Fibroblast of skin of left quadriceps (primary cell): ENCODE measurements at places on chromosomes 16 and 17.

- DNase-seq = peak; percentile 85
Measured at GRCh38 chr17:30477083-30477773, at the start of gene GOSR1. Gene GOSR1 (plus strand): TSS chr17:30477408. CDS start chr17:30477434, 26 bp downstream.

- DNase-seq = no peak
Measured at GRCh38 chr17:45752246-45752645, 31.9 kb upstream of the CRHR1 start.

GRCh38 chr16:74811911-74812310 is 37.3 kb upstream of the FA2H start:
- DNase-seq = no peak

DNA sequence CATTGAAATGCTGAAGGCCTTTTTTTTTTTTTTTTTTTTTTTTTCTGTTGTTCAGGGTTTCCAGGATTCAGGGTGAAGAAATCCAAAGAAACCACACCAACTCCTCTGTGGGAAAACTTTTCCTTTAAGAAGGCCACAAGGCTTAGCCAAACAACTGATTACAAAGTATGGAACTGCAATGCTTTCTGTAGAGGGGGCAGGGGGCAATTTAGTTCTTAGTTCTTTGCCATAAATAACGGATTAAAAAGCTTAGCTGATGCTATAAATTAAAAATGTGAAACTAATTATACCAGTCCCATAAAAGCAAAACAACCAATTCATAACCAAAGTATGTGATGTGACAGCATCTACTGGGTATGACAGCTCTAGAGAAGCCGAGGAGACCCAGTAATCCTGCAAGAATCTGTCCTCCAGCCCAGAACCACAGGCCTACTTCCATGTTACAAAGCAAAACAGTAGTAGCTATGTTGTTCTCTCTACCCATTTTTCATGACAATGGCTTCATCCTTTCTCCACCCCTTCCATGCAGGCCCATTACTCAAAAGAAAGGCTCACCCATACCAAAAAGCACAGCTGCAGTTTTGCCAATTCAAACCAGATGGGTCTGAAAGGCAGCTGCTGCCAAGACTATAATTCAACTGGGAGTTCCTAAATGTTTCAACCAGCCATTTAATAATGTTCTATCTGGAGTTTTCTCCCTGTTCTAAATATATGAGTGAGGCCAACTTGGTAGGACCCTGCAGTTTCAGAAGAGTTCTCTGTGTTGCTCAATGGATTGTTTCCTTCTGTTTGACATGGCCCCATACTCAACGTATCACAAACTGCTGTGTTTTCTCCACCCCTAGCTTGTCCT is 167.1 kb upstream of the ZFHX3 start:
- peak; percentile 99 for DNase-seq

- no peak for DNase-seq
Measured at GRCh38 chr17:74971842-74972106, 785 bp downstream of the HID1 start.

DNA sequence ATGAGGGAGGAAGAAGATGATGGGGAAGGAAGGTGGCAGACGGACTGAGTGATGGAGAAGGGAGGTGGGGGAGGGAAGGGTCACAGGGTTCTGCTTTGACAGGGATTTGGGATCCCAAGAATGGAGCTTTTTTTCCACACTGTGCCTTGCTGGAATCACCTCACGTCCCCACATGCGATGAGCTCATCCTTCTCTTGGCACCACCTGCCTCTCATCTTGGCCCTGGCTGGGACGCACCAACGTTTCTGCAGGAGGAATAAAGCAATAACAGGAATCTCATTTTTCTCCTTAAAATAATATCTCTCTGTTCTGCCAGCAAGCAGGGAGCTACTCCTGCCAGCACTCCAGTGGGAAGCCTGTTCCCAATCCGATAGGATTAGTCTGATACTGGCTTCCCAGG is 47.8 kb downstream of the MEOX1 start:
- DNase-seq = no peak

GRCh38 chr17:37847811-37848331 is 76.3 kb upstream of the TBC1D3K start:
- no peak for DNase-seq

- no peak for DNase-seq
Measured at GRCh38 chr17:39018267-39019134, 51.3 kb upstream of the FBXO47 start.

DNA sequence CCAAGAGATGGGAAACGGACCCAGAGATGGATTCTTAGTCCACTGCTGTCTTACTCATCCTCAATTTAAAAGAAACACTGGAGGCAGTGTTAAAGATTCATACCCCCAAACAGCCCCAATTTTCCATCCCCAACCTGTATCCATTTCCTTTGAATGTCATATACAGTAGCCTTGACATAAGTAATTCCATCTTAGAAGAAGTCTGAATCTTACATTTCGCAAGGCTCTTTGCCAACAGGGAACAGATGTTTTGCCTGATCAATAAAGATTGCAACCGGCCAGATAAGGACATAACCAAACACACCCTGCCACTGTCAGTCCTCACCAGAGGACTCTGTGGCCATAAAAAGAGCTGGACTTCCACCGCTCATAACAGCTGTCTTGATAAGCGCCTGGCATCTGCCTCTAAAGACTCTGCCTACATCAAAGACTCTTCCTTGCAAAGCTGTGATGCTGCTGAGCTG is 59.0 kb upstream of the MED9 start:
- no peak for DNase-seq

DNA sequence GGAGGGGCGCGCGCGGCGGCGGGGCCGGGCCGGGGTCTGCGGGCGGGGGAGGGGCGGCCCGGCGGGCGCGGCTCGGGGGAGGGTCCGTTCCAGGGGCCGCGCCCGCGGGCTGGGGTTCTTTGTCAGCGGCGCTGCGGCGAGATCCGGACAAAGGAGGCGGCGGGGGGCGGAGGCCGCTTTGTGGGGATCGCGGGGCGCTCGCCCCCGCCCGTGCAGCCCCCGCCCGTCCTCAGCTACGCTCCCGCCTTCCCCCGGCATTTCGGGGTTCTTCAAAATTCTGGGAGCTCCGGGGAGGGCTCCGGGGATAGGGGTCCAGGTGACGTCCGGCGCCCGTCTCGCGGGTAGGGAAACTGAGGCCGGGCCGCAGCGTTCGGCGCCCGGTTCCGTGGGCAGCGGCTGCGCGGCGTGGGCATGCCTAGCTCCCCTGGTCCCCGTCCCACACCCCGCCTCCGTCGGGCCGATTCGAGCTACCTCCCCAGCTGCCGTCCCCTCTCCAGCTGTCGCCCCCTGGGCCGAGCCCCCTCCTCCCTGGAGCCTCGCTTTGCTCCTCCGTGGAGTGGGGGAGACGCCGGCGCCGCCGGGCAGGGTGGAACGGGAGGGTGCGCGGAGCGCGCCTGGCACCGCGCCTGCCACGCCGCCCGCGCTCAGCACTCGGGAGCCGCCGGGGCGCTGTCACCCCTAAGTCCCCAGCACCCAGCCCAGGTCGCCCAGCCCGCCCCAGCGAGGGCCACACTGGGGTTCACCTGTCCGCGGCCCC is 546 bp downstream of the SNN start:
- DNase-seq = no peak

DNA sequence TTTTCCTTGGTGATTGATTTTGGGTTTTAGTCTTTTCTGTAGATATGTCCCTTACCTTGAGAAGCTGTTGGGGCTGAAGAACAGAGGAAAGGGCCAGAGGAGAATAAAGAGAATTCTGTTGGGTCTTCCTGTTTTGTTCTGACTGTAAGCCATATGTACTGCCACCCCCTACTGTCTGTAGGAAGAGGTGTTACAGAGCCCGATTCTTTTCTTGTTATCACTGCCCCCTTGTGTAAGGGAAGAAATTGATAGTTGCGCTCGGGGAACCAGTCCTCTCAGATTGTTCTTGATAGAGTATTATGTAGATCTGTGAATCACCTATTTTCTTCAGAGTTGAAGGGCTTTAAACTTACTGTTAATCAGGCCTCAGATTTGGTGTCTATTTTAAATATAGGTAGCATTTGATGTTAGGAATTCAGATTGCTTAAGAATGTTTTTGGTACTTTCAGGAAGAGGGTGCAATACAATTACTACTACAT is 2.4 kb downstream of the TANC2 start:
- peak; percentile 78 for DNase-seq

DNA sequence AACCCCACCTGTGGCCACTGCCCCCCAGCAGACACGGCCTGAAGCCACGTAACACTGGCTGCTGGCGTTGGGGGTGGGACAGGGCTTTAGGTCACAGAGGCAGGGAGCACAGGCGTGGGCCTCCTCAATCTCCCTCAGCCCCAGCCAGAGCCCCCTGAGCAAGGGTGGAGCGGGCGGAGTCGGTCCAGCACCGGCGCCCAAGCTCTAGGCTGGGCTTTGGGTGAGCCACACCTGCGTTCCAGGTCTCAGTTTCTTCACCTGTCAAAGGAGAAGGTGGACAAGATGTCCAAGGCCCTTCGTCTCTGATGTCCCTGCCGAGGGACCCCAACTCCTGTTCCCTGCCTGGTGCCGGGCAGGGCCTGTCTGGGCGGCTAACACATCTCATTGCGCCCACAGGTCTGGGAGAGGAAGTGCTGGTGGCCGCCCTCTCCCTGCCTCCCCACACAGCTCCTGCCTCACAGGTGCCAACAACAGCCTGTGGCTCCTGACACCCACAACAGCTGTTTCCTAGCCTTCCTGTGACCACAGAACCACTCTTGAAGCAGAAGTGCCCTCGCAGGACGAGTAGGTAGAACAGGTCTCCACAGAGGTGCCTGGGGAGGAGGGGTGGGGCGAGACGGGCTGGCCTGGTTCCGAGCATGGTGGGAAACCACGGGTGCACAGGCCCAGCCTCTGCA is 12.0 kb downstream of the FAM83G start:
- DNase-seq = no peak

DNA sequence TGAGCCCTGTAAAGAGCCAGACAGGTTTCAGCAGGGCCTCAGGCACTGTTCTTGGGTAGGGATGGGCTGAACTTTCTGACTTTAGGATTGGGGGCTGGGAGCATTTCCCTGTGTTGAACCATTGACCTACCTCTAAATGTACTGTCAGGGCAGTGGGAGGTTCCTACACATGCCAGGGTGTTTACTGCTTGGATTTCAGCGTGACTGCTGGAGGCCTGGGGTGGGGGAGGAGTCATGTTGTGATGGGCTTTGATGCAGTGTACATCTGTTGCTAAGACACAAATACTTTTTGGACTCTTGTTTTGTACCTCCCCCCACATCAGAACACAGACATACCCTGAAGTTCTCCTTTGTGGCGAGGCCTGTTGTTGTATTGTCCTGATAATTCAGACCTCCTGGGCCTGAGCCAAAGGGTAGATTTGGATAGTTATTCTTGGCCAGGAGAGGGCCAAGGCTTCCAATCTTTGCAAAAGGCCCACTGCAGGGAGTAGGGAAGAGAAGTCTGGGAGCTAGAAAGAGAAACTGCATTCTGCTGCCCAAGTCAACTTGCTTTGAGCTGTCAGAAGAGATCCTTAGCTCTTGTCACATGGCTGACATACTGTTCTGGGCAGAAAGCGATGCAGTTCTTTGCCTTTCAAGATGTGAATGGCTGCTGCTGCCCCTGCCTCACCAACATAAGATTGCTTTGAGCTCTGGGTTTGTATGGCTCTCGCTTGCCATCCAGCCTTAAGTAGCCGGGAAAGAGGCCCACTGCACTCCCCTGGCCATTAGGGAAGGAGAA is 3.7 kb downstream of the NFE2L1 start:
- peak; percentile 43 for DNase-seq

DNA sequence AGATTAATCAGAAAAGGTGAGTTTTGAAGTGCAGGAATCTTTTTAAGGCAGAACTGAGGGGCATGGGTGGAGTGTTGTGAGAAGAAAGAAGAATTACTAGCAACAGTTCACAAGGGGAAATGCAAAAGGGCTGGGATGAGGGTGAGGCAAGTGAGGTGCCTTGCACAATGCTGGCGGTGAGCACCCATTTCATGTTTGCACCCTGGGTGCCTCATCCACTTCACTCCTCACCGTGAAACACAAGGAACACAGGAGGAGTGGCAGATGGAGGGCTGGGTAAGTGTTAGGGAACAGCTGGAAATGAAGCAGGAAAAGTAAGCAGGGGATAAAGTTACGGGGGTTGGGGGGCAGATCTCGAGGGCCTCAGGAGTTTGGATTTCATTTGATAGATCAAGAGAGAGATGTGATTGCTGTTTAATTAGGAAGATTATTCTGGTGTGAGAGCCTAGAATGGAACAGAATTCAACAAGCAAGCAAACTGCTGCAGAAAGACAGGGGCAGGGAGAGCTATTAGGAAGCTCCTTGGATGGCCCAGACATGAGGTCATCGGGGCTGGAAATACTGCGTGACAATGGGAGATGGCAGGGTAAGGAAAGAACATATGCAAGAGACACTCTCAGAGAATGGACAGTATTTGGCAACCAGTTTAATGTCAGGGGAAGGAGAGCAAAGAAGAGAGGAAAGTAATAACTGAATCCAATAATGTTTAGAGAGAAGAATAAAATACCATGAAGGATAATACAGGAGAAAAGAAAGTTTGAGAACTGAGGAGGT is 8.3 kb upstream of the HEATR6 start:
- no peak for DNase-seq

DNA sequence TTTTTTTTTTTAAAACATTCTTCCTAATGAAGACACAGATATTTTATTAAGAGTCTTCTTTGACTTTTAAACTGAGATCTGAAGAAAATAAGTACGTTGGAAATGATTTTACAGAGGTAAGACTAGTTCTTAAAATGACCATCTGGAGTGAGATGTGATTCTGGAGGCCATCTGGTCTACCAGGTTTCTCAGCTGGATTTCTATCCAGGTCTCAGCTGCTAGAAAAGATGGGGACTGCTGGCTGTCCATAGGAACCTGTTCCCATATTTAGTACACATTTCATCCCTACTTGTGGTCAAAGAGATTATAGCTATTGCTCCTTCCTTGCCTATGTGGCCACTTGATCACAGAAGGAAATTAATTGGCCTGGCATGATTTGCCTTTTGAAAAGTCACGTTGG is 12.2 kb downstream of the PMFBP1 start:
- DNase-seq = no peak

DNA sequence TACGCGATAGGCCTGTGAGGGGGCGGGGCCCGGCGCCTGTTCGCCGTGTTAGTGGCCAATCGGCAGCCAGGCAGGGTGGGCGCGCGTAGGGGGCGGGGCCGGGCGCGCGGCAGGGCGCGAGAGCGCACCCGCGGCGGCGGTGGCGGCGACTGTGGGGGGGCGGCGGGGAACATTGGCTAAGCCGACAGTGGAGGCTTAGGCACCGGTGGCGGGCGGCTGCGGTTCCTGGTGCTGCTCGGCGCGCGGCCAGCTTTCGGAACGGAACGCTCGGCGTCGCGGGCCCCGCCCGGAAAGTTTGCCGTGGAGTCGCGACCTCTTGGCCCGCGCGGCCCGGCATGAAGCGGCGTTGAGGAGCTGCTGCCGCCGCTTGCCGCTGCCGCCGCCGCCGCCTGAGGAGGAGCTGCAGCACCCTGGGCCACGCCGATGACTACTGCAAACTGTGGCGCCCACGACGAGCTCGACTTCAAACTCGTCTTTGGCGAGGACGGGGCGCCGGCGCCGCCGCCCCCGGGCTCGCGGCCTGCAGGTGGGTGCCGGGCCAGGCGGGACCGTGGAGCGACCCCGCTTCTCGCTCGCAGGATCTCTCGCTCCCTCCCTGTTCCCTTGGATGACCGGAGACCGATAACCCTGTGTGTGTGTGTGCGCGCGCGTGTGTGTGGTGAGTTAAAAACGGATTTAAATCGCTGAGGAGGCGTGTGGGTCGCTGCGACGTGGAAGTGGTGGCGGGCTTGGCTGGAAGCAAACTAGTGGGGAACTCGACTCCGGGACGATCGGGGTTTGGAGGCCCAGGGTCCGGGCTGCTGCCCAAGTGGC is at the start of gene NFATC3:
TSS of gene NFATC3 (plus strand) at position 112 of the 813 bp plus-strand sequence. CDS start at position 424, 312 bp downstream.
- DNase-seq = peak; percentile 94

GRCh38 chr17:35730400-35731005 is 936 bp upstream of the RASL10B start:
- no peak for DNase-seq
